ENCODE measurements at places on chromosomes 16 and 17.

- no peak for DNase-seq
These were observed 38.2 kb downstream of the GPRC5B start for GRCh38 chr16:19846436-19846835.

- DNase-seq, result no peak
These were observed 2.4 kb downstream of the MBTD1 start for GRCh38 chr17:51257150-51258081.

- no peak for DNase-seq
These were observed 10.8 kb downstream of the CRYM start for GRCh38 chr16:21267298-21267697.

- no peak for DNase-seq
These were observed 121.2 kb downstream of the SNX11 start for GRCh38 chr17:48228720-48229119.

DNA sequence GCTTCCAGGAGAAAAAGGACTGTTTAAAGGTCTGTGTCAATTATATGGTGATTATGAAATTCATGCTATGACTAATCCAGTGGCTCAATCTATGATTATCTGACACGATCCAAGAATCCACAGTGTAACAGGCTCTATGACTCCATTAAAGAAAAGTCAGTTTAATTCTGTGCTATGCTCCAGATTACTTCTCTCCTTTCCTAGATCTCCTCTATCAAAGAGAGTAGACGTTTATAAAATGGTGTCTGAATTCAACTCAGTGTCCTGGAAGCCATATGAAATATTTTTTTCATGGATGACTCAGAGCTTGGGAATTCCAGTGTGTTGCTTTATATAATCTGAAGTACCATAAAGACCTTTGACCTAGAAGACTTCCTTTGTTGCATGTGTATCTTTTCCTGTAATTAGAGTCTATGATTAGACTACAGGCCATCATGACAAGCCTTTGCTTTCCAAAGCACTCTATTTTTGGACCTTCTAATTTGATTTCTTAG lies 27.0 kb upstream of the NF1 start:
- no peak for DNase-seq

DNA sequence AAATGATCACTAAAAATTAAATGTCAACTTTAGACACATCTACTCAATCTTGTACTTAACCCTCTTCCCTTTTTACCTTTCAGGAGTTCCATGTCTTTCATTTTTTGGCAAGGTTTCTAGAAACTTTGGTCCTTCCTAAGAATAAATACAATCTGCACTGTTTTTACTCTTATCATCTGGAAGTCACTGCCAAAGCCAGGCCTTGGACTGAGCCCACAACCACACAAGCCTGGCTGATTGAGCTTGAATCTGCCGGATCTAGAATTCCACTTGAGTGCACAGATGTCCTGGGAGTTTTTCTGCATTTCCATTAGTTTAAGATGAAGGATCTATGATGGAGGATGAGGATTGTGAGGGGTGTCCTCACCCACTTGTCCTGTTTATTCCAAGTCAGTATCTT lies 126.1 kb downstream of the VPS53 start:
- DNase-seq, result no peak

DNA sequence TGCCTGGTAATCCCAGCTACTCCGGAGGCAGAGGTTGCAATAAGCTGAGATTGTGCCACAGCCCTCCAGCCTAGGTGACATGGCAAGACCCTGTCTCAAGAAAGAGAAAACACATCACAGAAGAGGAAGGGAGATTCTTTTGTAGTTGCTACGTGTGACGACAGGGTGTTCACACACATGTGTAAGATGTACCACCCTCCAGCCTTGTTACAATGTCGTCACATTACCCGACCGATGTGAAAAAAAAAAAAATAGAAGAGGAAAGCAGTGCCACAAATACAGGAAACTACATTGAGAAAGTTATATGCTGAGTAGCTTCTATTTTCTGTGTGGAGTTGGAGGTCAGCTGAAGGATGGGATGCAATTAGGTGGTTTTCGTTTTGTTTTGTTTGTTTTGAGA lies 56.0 kb downstream of the CLUH start:
- DNase-seq, result no peak

GRCh38 chr17:65868881-65869280 lies 307.4 kb upstream of the AXIN2 start:
- no peak for DNase-seq

- no peak for DNase-seq
These were observed 56.3 kb downstream of the ARHGAP27 start for GRCh38 chr17:45376171-45377005.

GRCh38 chr16:85593494-85594221 lies 19.5 kb upstream of the GSE1 start:
- peak; percentile 89 for DNase-seq

DNA sequence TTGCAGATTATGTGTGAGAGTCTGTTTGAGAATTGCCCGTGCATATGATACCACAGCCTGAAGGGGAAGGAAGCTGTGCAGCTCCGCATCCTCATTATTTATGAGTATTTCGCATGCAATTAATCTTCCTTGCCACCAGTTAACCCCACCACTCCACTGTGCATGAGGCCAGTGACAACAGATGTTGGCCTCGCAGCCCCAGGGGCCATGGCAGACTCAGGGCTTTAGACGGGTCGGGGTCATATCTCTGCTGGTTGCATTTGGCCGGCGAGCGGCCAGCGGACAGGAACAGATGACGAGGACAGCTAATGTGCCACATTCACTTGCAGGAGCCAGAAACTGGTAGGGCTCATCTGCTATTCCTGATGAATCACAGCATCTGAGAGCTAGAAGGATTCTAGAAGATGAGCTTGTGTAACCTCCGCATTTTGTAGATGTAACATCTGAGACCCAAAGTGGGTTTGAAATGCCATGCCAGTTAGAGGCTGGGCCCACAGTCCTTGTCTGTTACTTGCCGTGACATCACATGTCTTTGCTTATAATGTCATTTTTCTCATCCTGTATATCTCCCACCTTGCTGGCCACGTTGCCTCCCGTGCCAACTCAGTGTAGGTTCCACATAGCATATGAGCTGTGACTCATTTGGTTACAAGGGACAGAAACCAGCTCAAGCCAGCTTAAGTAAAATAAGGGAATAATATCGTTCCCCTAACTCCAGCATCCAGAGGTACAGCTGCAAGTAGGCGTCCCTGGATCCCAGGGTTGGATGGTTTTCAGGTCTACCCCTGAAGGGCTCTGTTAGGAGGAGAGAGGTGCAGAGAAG lies 137.2 kb downstream of the SNX29 start:
- DNase-seq, result no peak

GRCh38 chr16:30354423-30355143 lies 525 bp downstream of the CD2BP2 start:
- DNase-seq, result no peak

- DNase-seq, result no peak
These were observed 1595.0 kb upstream of the GOT2 start for GRCh38 chr16:60329108-60329507.

DNA sequence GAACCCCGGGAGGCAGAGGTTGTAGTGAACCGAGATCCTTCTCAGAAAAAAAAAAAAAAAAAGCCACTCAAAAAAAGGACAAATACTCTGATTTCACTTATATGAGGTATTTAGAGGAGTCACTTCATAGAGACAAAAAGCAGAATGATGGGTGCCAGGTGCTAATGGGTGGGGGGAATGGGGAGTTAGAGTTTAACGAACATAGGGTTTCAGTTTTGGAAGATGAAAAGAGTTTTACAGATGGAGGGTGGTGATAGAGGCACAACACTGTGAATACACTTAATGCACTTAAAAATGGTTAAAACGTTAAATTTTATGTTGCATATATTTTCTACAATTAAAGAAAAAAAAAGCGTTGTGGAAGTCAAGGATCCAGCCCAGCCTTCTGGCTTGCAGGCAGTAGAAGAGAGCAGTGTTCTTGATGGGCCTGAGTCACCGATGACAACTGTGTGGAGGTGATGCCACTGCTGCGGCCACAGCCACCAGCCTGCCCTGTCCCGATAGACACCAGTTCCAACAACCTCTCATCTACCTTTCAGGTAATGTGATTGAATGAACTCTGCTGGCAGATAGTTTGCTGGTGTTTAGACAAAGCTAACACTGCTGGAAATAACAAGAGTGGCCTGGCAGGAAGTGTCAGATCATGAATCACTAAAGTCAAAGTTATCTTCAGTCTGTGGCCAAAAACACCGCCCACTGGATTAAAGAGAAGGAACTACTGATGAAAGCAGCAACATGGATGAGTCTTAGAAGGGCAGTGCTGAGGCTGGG lies 49.9 kb upstream of the COX10 start:
- no peak for DNase-seq

- no peak for DNase-seq
These were observed 123.2 kb downstream of the PITPNC1 start for GRCh38 chr17:67500261-67500660.

DNA sequence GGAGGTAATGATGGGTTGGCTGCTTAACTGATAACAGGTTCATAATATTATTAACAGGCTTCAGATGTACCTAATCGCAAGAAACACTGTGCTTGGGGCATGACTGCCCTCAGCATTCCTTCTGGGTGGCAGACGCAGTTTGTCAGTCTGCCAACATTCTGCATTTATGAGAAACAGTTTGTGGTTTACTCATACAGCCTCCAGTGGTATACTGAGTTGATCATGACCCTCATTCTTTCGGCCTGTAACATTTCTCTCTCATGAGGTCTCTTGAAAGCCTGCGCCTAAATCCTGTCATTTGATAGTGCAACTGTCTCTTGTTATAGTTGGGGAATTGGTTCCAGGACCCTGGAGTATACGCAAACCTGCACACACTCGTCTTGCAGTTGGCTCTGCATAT lies 4.9 kb upstream of the RUSF1 start:
- no peak for DNase-seq

- DNase-seq, result no peak
These were observed 7.6 kb upstream of the LCAT start for GRCh38 chr16:67951485-67951884.

GRCh38 chr16:28237754-28238357 lies 26.1 kb upstream of the XPO6 start:
- DNase-seq, result no peak

- no peak for DNase-seq
These were observed 198.5 kb upstream of the HS3ST4 start for GRCh38 chr16:25493136-25493811.

DNA sequence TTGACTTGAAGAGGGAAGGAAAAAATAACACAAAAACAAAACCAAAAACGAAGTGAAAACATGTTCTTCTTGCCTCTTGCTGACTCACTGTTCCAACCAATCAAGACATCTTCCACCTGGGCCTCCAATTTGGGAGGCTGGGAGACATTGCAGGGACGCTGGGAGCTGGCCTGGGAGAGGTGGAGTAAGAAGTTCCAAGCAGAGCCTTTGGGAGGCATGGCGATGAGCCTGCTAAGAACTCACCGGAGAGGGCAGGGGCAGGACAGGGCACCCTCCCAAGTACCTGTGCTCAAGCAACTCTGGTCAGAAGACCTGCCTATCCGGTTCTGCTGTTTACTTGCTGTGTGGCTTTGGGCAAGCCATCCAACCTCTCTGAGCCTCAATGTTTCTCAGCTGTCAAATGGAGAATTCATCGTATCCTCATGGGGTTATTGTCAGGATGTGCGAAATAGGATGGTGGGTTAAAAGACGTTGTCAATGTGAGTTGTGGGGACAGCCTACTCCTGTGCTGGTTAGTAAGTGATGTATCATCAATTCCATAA lies 856 bp upstream of the GLP2R start:
- no peak for DNase-seq

GRCh38 chr17:77096570-77097214 lies 44.1 kb upstream of the SEC14L1 start:
- peak; percentile 16 for DNase-seq

DNA sequence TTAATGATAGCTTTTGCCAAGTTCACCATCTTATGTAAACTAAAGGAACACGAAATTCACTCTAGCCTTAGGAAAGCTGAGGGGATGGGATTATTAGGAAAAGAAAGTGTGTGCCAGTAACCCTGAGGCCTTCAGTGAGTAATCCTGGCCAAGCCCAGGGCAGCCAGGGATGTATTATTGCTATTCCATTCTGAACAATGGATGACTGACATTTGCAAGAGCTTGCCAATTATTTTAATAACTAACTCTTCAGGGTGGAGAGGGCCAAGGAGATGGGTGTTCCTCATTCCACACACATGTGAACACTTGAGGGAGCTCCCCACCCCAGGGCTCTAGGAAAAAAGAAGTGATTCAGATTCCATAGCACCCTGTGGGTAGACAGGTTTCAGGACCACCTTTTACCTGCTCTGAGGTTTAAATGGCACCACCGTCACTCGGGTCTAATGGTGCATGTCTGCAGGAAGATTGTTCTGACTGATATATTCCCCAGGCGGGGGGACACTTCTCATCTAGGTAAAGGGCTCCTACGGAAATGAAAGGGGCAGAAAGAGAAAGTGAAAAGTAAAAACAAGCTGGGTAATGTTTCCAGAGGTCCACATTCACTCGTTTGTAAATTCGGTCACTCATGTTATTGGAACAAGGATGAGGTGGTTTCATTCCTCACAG lies 41.5 kb downstream of the TK2 start:
- DNase-seq, result no peak

DNA sequence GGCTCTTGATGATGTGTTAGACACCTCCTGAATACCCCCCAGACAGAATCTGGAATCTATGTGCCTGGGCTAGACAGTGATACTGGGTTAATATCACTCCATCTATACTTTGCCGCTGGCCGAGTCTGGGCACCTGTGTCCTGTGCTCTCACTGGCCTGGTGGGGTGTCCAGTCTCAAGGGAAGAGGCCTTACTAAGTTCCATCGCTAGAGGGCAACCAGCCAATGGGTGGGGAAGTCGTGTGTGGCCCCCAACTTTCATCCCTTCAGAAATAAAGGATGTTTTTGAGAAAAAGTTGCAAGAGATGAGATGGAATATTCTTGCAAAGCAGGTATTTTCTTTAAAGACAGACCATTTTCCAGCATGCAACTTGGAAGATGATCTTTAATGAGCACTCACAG lies 1.6 kb upstream of the GLP2R start:
- DNase-seq, result no peak
